ENCODE measurements at places on chromosomes 5 and 9. TPM values are rescaled to one million over a fixed set of nuclear protein-coding genes. Genes with fewer than 3 reads are reported as not detected.

The RXRA gene
- total RNA-seq: 17.6 TPM

The DOCK8 gene
- 0.24 TPM for total RNA-seq

The SNCAIP gene
- 2.6 TPM for total RNA-seq

The PTGDS gene
- total RNA-seq: 0.39 TPM
